ENCODE measurements at places on chromosomes 16 and 17.

DNA sequence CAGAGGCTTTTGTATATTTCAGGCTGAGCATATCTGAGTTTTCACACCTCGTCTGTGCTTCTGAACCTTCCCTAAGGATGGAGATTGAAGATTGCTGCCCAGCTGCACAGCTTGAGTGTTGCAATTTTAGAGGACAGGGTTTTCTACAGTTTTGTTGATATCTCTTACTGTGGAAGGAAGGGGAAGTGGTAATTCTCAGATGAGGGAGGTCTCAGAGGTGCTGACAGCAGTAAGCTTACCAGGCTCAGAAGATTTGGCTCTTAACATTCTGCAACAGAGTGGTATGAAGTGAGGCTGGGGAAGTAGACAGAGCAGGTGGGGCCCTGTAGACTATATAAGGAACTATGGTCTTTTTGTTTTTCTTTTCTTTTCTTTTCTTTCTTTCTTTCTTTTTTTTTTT lies 45.8 kb upstream of the ARHGAP17 start:
- peak overlapping the region; percentile 19 for H3K27ac ChIP-seq
- no peaks in the 10 kb centered on the region for H3K4me1 ChIP-seq
- H3K36me3 ChIP-seq: no peaks in the 10 kb centered on the region
- DNase-seq: no peak

GRCh38 chr17:43832168-43832975 lies 574 bp downstream of the MPP3 start:
- no peaks in the 10 kb centered on the region for H3K27me3 ChIP-seq
- DNase-seq: no peak
- H3K27ac ChIP-seq: peak overlapping the region; percentile 91
- peak overlapping the region; percentile 91 for H3K4me3 ChIP-seq
- peaks cover 58% of the 10 kb centered on the region for H3K4me1 ChIP-seq
- H3K36me3 ChIP-seq: peaks cover 40% of the 10 kb centered on the region

- H3K4me3 ChIP-seq: no peak overlapping the region
- H3K27me3 ChIP-seq: no peaks in the 10 kb centered on the region
- no peak for DNase-seq
Observed at GRCh38 chr16:78240459-78241222, 141.2 kb downstream of the WWOX start.

GRCh38 chr16:20285993-20286499 lies 41.3 kb downstream of the GP2 start:
- no peak overlapping the region for H3K27ac ChIP-seq
- H3K27me3 ChIP-seq: no peaks in the 10 kb centered on the region
- DNase-seq: no peak
- H3K4me1 ChIP-seq: no peaks in the 10 kb centered on the region

- peak overlapping the region; percentile 37 for H3K27ac ChIP-seq
- no peaks in the 10 kb centered on the region for H3K27me3 ChIP-seq
- peaks cover 2% of the 10 kb centered on the region for H3K36me3 ChIP-seq
Observed at GRCh38 chr16:50093607-50094539, 28.1 kb downstream of the HEATR3 start.

GRCh38 chr17:72311004-72311403 lies 190.2 kb downstream of the SOX9 start:
- no peaks in the 10 kb centered on the region for H3K4me1 ChIP-seq

DNA sequence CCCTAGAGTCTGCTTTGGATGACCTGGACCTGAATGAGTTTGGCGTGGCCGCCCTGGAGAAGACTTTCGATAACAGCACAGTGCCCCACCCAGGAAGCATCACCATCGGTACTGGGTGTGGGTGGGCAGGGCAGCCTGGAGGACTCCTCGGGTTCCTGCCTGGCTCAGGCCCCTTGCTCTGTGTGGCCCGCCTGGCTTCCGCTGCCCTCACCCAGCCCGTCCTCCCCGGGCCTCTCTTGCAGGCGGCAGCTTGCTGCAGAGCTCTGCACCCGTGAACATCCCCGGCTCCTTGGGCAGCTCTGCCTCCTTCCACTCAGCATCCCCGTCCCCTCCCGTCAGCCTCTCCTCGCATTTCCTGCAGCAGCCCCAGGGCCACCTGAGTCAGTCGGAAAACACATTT lies 24.5 kb downstream of the UNC13D start:
- no peaks in the 10 kb centered on the region for H3K27me3 ChIP-seq
- H3K4me3 ChIP-seq: no peak overlapping the region
- H3K4me1 ChIP-seq: peaks cover 13% of the 10 kb centered on the region
- no peak for DNase-seq

DNA sequence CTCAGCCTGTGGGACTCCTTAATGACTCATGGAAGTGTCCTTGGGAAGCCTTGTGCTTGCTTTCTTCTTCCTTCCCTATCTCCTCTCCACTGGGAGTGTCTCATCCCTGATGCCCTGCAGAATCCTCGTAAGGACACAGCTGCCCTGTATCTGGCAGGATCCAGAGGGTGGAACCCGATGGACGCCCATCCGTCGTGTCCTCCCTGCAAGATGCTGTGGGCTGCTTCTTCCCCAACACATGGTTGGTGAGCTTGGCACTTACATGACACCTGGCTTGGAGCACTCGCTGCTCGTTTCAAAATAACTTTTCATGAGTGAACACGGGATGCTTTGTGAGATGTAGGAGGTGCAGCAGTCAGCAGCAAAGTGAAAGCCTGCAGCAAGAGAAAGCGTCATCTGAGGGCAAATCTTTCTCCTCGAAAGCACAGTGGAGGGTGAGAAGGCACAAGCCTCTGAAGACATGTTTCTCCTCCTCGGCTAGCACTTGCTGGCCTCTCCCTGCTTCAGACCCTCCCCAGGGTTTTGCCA lies 3.3 kb downstream of the CCL15 start:
- DNase-seq: no peak
- no peak overlapping the region for H3K27ac ChIP-seq
- no peaks in the 10 kb centered on the region for H3K36me3 ChIP-seq
- no peaks in the 10 kb centered on the region for H3K27me3 ChIP-seq

- peaks cover 6% of the 10 kb centered on the region for H3K4me1 ChIP-seq
- H3K27ac ChIP-seq: no peak overlapping the region
- H3K27me3 ChIP-seq: no peaks in the 10 kb centered on the region
- DNase-seq: no peak
- no peaks in the 10 kb centered on the region for H3K36me3 ChIP-seq
Observed at GRCh38 chr17:68207651-68208253, 40.1 kb upstream of the AMZ2 start.

DNA sequence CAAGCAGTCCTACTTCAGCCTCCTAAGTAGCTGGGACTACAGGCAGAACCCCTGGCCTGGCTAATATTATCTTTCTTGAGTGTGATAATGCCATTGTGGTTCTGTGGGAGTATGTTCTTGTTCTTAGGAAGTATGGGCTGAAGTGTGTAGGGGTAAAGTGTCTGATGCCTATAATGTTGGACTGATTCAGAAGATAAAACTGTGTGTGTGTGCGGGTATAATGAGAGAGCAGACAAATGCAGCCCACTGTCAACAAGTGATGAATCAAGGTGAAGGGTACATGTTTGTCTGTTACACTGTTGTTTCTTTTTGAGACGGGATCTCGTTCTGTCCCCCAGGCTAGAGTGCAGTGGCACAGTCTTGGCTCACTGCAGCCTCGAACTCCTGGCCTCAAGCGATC lies 127.5 kb downstream of the CLEC16A start:
- H3K27ac ChIP-seq: no peak overlapping the region
- no peaks in the 10 kb centered on the region for H3K4me1 ChIP-seq
- peaks cover 3% of the 10 kb centered on the region for H3K36me3 ChIP-seq
- no peaks in the 10 kb centered on the region for H3K27me3 ChIP-seq

DNA sequence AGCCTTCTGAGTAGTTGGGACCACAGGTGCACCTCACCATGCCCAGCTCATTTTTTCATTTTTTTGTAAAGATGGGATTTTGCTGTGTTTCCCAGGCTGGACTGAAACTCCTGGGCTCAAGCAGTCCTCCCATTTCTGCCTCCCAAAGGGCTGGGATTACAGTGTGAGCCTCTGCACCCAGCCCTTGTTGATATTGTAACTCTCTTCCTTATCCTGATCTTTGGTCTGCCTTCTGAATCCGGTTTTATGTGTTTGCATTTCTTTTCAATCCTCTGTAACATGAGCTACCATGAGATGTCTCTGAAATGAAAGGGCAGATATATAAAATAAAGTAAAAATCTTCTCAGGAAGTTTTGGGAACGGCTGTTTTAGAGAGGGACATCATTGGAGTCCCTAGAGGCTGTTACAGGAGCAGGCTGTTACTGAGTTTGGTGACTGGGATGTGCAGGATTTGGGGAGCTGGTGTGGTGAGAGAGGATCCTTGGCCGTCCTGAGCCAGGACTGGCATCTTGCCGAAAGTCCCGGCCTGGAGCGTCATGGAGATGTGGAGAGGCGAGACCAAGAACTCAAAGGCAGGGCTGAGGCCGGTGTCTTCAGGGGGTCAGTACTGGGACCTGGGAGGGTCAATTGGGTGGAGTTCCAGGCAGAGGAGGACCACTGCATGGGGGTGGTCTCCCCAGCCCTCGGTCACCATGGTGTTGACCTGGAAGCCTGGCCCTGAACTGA lies 39.4 kb downstream of the ATP2C2 start:
- H3K36me3 ChIP-seq: no peaks in the 10 kb centered on the region
- H3K27ac ChIP-seq: no peak overlapping the region
- H3K4me3 ChIP-seq: no peak overlapping the region
- DNase-seq: no peak
- H3K4me1 ChIP-seq: no peaks in the 10 kb centered on the region

GRCh38 chr17:34306466-34306865 lies 12.8 kb upstream of the CCL8 start:
- no peaks in the 10 kb centered on the region for H3K36me3 ChIP-seq
- no peaks in the 10 kb centered on the region for H3K27me3 ChIP-seq
- peaks cover 36% of the 10 kb centered on the region for H3K4me1 ChIP-seq
- H3K27ac ChIP-seq: no peak overlapping the region
- H3K4me3 ChIP-seq: no peak overlapping the region

DNA sequence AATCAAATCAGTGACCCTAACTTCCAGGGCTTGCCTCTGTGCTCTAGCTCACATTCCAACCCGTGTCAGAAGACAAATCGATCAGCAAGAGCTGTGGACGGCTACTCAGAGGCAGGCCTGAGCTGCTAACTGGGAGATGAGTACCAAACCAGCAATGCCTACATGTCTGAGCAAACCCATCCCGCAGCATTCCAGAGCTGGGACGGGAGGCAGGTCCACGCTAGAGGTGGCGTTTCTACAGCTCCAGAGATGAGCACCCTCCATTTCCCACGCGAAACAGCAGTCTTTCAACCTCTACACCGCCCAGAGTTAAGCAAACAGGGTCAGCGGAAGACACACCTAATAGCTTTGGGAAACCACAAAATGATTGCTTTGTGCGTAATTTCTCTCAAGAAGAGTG lies 6.5 kb downstream of the NXN start:
- H3K27ac ChIP-seq: no peak overlapping the region
- H3K36me3 ChIP-seq: no peaks in the 10 kb centered on the region
- peaks cover 10% of the 10 kb centered on the region for H3K4me1 ChIP-seq
- no peak overlapping the region for H3K4me3 ChIP-seq
- no peaks in the 10 kb centered on the region for H3K27me3 ChIP-seq

DNA sequence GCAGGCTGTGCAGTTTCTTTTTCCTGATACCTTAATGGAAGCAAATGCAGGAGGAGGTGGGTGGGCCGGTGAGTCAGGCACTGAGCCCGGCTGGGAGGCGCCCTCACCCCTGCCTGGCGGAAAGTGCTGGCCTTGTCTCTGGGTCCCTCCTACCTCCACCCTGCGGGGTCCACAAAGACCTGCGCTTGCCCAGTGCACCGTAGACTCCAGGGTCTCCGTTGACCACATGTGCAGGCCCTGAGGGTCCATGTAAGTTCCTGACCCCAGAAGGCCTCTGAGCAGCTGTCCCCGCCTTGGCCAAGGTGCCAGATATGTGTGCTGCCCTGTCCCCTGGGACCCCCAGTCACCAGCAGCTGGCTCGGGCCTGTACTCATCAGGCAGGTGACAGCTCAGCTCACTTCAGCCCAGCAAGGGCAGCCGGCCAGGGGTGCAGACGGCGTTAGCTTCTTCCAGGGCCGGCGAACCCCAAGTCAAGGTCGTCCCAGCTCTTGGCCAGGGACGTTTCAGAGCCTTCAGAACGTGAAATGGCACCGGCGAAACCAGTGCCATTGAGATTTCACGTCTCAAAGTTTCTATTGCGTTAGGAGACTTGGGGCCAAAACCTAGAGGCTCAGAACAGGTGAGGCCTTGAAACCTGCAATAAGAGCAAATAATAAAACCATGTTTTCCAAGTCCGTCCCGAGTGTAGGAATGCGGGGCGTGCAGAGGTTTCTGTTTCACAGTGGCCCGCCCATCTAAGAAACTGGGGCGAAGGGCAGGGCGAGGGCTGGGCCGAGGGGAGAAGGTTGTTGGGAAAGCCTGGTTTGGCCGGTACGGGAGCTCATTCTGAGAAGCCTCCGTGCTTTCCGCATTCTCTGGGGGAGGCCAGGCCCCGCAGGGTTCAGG lies 12.1 kb downstream of the METRNL start:
- H3K4me3 ChIP-seq: no peak overlapping the region
- H3K27me3 ChIP-seq: no peaks in the 10 kb centered on the region
- H3K4me1 ChIP-seq: no peaks in the 10 kb centered on the region
- H3K27ac ChIP-seq: peak overlapping the region; percentile 76
- H3K36me3 ChIP-seq: peaks cover 48% of the 10 kb centered on the region

- peaks cover 3% of the 10 kb centered on the region for H3K36me3 ChIP-seq
- H3K4me1 ChIP-seq: peaks cover 5% of the 10 kb centered on the region
Observed at GRCh38 chr17:57672971-57673370, 72.1 kb downstream of the CCDC182 start.

DNA sequence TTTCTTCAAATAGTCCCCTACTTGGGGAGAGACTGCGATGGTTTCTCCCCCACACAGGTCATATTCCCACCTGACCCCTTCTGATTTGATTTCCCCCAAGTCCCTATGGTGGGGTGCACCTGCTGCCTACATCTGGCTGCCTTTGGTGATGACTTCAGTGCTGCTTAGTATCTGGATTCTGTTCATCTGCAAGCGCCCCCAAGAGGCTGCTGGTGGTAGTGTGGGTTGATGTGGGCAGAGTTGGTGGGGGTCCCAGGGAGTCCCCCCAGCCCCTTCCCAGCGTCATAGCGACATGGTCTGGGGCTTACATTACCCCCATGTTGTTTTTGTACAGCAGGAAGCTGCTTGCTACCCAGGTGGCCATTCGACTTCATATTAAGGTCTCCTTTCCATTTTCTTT lies 99.2 kb downstream of the NTN1 start:
- H3K27ac ChIP-seq: no peak overlapping the region
- peaks cover 25% of the 10 kb centered on the region for H3K4me1 ChIP-seq
- no peak for DNase-seq
- no peaks in the 10 kb centered on the region for H3K36me3 ChIP-seq
- H3K4me3 ChIP-seq: no peak overlapping the region

DNA sequence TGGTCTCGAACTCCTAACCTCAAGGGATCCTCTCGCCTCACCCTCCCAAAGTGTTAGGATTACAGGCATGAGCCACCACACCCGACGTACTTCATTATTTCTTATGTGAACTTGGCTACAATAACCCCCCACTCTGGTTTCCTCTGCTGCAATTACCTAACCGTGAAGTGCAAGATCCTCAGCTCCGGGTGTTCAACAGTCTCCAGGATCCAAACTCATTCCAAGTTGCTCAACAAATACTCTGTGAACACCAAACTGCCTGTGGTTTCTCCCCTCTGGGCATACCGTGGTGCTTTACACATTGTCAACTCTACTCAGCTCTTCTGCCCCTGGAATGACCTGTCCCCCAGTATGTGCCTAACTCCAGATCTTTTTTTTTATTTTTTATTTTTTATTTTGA lies 6.8 kb upstream of the SULT1A1 start:
- H3K4me1 ChIP-seq: no peaks in the 10 kb centered on the region
- H3K36me3 ChIP-seq: no peaks in the 10 kb centered on the region
- H3K27me3 ChIP-seq: no peaks in the 10 kb centered on the region
- no peak overlapping the region for H3K4me3 ChIP-seq

- H3K4me3 ChIP-seq: no peak overlapping the region
- H3K4me1 ChIP-seq: peaks cover 82% of the 10 kb centered on the region
- DNase-seq: no peak
- H3K27ac ChIP-seq: peak overlapping the region; percentile 83
- no peaks in the 10 kb centered on the region for H3K36me3 ChIP-seq
- H3K27me3 ChIP-seq: no peaks in the 10 kb centered on the region
Observed at GRCh38 chr17:19248151-19248927, 11.2 kb downstream of the EPN2 start.
